ENCODE measurements at places on chromosomes 12 and 14. TPM values are rescaled to one million over a fixed set of nuclear protein-coding genes. Genes with fewer than 3 reads are reported as not detected.

The APOF gene
- 0.20 TPM for total RNA-seq

The KRT74 gene
- total RNA-seq = not detected

The PMEL gene
- 2.9 TPM for total RNA-seq

The RNU4-1 gene
- total RNA-seq = 1,216 TPM

The KRT80 gene
- 15.5 TPM for total RNA-seq

The LRRC9 gene
- total RNA-seq = 0.37 TPM

The TBX5 gene
- 0.20 TPM for total RNA-seq

The TMEM30B gene
- total RNA-seq = 97.8 TPM

The KLHL33 gene
- total RNA-seq = 0.92 TPM

The IFI27 gene
- total RNA-seq = 478 TPM

The GLIPR1L2 gene
- 0.78 TPM for total RNA-seq

GRCh38 chr14:104425763-104426646, 153.6 kb upstream of the C14orf180 start:
- DNase-seq = no peak

GRCh38 chr12:28114488-28114887, 75.8 kb upstream of the CCDC91 start:
- DNase-seq = no peak

DNA sequence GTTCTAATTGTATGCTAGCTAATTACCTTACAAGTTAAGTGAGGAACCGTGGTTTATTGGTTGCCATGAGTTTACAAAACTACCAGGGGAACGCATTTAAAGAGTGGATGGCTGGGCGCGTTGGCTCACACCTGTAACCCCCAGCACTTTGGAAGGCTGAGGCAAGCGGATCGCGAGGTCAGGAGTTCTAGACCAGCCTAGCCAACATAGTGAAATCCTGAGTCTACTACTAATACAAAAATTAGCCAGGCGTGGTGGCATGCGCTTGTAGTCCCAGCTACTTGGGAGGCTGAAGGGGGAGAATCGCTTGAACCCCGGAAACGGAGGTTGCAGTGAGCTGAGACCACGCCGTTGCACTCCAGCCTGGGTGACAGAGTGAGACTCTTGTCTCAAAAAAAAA, 2.2 kb downstream of the EIF5 start:
- no peak for DNase-seq

DNA sequence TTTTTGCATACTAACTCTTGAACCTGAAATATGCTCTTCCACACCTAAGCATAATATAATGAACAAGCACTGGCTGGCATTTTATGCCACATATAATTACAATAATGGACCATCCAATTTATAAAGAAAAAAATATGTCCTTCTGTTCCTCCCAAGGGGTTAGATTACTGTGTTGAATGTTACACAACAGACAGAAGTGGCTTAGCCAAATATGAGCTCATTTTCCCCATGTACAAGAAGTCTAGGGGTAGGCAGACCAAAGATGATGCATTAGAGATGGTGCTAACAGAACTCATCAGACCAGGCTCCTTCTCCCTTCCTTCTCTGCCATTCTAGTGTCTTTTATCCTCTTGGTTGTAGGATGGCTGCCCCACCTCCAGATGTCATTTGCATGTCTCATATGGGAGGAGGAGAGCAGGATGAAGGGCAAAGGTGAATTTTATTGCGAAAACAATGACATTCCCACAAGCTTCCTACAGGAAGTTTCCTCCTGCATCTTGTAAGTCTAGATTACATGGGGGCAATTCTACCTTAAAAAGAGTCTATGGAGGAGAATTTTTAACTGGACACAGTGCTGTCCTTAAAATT, 43.9 kb upstream of the SLC2A13 start:
- DNase-seq = no peak

DNA sequence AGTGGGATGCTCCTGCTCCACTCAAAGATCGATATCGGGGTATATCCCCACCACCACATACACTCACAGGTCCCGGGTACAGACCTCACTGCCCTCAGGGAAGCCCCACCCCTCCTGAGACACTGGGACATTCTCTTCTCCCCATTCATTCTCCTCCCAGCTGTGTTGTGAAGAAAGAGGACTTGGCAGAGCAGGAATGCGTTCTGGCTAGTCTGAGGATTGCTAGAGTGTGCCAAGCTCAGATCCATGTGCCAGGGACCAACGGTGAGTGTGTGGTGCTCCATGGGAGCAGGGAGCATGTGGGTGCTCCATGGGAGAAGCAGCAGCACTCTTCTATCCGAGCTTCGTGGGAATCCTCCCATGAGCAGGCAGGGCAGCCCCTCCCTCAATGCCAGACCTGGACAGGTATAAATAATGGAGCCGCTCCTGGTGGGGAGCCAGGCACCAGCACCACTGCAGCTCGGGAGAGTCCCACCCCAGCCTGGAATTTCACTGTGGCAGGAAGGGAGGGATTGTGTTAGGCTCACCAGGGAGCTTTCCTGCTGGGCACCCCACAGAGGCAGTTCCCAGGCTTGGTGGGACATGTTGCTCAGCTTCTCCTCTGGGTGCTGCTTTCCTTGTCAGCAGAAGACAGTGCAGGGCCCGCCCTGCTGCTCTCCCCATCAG, 2.3 kb upstream of the KRT5 start:
- DNase-seq = peak; percentile 41

DNA sequence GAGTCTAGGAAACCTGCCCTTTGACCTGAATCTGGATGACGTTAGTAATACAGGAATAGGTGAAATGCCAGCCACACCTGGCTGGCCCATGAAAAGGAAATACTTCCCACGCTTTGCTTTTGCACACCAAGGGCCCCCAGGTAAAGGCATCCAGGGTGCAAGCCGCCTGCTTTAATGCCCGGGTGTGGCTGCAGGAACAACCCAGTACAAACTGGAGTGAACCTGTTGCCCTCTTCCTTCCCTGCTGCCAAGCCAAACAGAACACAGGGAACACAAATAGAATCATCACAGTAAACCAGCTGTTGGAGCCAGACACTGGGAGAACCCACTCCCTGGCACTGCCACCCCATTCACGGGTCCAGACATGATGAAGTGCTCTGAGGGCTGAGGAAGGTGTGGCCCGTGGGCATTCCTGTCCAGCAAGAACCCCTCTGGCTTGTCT, 24.2 kb upstream of the FOS start:
- DNase-seq = peak; percentile 89

- no peak for DNase-seq
Measured at GRCh38 chr12:16880864-16881285, 274.9 kb upstream of the LMO3 start.

GRCh38 chr12:114684098-114684869, at the start of gene TBX3:
TBX3 (minus strand) TSS chr12:114684175; CDS start chr12:114683200, 975 bp downstream.
- peak; percentile 93 for DNase-seq

GRCh38 chr12:89544681-89545184, 18.9 kb upstream of the POC1B start:
- peak; percentile 52 for DNase-seq

GRCh38 chr14:69797573-69798338, 715 bp upstream of the SLC10A1 start:
- peak; percentile 23 for DNase-seq

All from mucosa of gallbladder (tissue), 1 donor.